ENCODE measurements at places on chromosomes 3 and 15.

- DNase-seq = peak; percentile 81
Observed at GRCh38 chr15:49421991-49422390, 1.1 kb upstream of the FGF7 start.

GRCh38 chr15:81813215-81813614, 232.6 kb downstream of the MEX3B start:
- DNase-seq = no peak

DNA sequence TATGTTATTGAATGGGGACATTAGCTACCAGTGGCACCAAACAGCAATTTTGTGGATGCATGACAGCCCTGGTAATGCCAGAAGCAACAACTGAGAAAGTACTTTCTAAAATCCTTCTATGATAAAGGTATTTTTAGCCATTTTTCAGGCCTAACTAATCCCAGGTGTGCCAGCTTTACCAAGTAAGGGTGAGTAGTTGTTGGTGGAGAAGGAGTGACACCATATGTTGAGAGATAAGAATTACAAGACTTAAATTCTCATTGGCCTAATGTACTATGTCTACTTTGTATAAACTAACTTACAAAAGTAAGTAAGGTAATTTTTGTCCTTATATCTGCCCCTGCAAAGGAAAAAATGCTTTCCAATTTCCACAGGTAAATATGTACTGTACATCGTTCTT, 4.1 kb upstream of the COX17 start:
- peak; percentile 65 for DNase-seq

- no peak for DNase-seq
Observed at GRCh38 chr3:152858170-152858800, 23.4 kb downstream of the P2RY1 start.

- DNase-seq = peak; percentile 29
Observed at GRCh38 chr3:129793319-129793718, 100.2 kb downstream of the TMCC1 start.

DNA sequence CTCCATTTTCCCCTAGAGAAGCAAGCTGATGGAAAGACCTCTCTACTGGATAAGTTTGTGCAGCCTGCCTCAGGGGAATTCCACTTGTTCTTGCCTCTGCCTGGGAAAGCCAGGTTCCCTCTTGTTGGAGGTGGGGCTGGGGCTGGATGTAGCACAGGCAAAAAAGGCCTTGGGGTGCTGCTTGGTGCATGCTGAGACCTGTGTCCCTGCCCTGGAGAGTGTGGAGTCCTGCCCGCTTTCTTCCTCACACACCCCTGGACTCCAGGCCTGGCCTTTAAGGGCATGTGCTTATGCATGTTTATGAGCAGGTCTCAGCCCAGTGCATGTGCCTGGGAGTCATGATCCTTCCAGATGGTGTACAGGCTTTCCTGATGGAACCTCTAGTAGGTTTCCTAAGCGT, 23.5 kb upstream of the JMJD7 start:
- DNase-seq = no peak

GRCh38 chr15:83164771-83165404, 42.7 kb downstream of the HDGFL3 start:
- DNase-seq = no peak

GRCh38 chr15:80483725-80484161, 79.6 kb downstream of the ARNT2 start:
- DNase-seq = no peak

Data from AG10803 (cell line).